Right renal cortex interstitium (tissue), 3 donors: ENCODE measurements at places on chromosomes 16 and 17. TPM values are rescaled to one million over a fixed set of nuclear protein-coding genes. Genes with fewer than 3 reads are reported as not detected.

The ARL5C gene
- not detected for polyA plus RNA-seq

The SMIM22 gene
- polyA plus RNA-seq, result 11.0 TPM

DNA sequence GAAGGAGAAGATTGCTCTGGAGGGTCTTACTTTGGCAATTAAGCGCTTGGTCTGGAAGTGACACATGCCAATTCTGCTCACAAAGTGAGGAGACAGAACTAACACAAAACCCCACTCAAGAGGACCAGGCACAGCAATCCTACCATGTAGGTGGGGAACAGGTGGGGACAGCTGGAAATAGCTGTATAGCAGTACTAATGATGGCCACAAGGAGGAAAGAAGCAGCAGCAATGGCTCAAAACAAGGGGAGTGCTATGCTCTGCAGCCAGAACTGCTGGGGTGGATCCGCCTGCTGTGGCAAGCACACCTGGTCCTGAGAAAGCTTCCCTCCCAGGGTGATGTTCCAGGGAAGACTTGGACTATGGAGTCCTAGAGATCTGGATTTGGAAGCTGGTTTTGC, 17.0 kb upstream of the TMEM132E start:
- DNase-seq, result no peak

DNA sequence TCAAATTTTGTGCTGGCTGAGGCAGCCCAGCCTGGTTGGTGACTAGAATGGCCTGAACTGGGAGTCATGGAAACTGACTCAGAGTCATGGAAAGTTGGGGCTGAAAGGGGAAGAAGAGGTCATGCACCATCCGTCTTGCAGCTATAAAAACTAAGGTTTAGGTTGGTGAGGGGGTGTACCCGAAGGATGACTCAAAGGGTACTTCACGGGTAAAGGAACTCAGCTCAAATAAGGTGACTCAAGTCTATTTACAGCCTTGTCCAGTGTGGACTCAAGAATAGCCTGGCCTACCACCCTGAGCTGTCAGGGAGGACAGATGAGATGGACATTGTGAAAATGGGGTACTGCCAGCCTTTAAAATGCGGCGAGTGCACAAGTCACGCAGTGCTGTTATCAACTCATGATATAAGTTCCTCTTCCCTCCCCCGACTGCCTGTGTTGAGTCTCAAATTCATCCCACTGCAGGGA, 18.6 kb downstream of the CD300LB start:
- no peak for DNase-seq

- no peak for DNase-seq
These were observed 374.0 kb upstream of the ASIC2 start for GRCh38 chr17:33667052-33667509.
